ENCODE measurements at places on chromosomes 3 and 15. TPM values are rescaled to one million over a fixed set of nuclear protein-coding genes. Genes with fewer than 3 reads are reported as not detected.

MORC1 gene
- total RNA-seq: not detected

CHRM5 gene
- not detected for total RNA-seq

RHO gene
- not detected for total RNA-seq

GXYLT2 gene
- not detected for total RNA-seq

SRP14 gene
- total RNA-seq: 133 TPM

ANXA2 gene
- total RNA-seq: 31.7 TPM

ACKR2 gene
- total RNA-seq: 0.44 TPM

MYLK gene
- not detected for total RNA-seq

NOX5 gene
- not detected for total RNA-seq

Data from CD8-positive, alpha-beta T cell (primary cell).